ENCODE measurements at places on chromosomes 1 and 21. TPM values are rescaled to one million over a fixed set of nuclear protein-coding genes. Genes with fewer than 3 reads are reported as not detected.
A peak's percentile ranks its signal among the peaks of the same experiment; 100 is the strongest.

DNA sequence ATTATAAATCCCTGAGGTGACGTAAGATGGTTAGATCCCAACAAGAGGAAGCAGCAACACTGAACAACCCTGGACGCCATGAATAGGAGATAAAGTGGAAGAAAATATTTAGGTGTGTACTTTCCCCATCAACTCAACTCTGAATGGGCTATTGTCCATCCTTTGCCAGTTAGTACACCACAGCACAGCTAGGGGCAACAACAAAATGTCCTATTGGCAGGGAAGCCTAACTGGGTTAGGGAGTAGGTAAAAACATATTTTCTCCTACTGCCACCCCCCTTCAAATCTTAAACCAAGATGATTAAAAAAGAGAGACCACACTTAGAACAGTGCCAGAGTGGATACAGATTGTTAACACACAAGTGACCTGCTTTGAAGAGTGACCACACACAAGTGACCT, 220.0 kb downstream of the LBR start:
- no peak for DNase-seq
- H3K27ac ChIP-seq, result no peak overlapping the region
- no peaks in the 10 kb centered on the region for H3K4me1 ChIP-seq
- no peak overlapping the region for H3K4me3 ChIP-seq
- peaks cover 21% of the 10 kb centered on the region for H3K36me3 ChIP-seq

Gene SYF2
- 35.7 TPM for total RNA-seq

DNA sequence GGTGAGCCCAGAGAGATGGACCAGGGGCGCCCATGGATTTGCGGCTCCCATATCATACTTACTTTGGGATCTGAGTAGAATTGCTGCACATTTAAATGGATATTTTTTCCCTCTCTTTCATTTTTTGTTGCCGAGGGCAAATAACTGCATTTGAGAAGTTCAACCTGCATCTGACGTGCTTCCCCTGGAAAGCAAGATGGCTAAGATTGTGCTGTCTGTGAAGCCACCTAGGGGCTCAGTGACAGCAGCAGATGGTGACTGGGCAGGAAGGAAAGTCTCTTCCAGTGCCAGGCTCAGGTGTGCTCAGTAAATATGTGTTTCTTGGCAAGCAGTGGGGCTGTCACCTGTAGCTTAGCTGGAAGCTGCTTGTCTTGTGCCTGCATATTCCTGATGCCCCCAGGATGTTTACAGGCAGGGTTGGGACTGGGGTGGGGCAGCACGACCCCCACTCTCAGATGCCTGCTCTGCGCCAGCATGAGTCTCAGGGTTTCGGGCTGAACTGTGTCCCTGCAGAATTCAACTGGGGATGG, 59.8 kb upstream of the ETV3 start:
- no peak for DNase-seq
- peaks cover 12% of the 10 kb centered on the region for H3K27me3 ChIP-seq
- H3K27ac ChIP-seq, result no peak overlapping the region
- H3K4me1 ChIP-seq, result peaks cover 30% of the 10 kb centered on the region
- no peaks in the 10 kb centered on the region for H3K36me3 ChIP-seq

- peaks cover 9% of the 10 kb centered on the region for H3K4me1 ChIP-seq
- peaks cover 42% of the 10 kb centered on the region for H3K36me3 ChIP-seq
- DNase-seq, result no peak
- H3K27ac ChIP-seq, result no peak overlapping the region
- no peak overlapping the region for H3K4me3 ChIP-seq
Measured at GRCh38 chr1:233241759-233242158, 53.8 kb downstream of the PCNX2 start.

- peaks cover 8% of the 10 kb centered on the region for H3K36me3 ChIP-seq
- no peak overlapping the region for H3K4me3 ChIP-seq
- DNase-seq, result no peak
- peak overlapping the region; percentile 89 for H3K27ac ChIP-seq
- H3K27me3 ChIP-seq, result no peaks in the 10 kb centered on the region
Measured at GRCh38 chr21:26136671-26137070, 33.9 kb downstream of the APP start.

GRCh38 chr21:32182449-32182848, 96.4 kb downstream of the MIS18A start:
- H3K36me3 ChIP-seq, result no peaks in the 10 kb centered on the region
- peaks cover 13% of the 10 kb centered on the region for H3K4me1 ChIP-seq
- no peak overlapping the region for H3K27ac ChIP-seq
- no peak for DNase-seq
- H3K4me3 ChIP-seq, result no peak overlapping the region
